COR-L47 (cell line): ENCODE measurements at places on chromosomes 12 and 14.

- DNase-seq = no peak
Observed at GRCh38 chr14:25832585-25832984, 765.2 kb downstream of the NOVA1 start.

DNA sequence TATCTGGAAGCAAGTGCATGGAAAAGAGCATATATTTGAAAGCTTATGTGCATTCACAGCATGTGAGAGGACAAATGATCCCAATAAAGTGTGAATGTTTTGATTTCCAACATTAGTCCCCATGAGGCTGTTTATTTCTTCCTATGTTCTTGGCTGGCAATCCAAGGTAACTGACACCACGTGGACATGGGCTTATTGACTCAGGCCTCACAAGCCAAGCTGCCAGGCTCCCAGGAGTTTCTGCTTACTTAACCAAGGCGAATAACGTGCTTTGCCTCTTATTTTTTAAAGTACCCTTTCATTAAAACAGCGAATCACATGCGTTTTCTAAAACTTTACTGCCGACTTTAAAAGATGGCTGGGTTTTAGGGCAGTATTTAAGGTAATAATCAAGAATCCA, 441.7 kb downstream of the FUT8 start:
- peak; percentile 44 for DNase-seq

GRCh38 chr14:92734618-92735017, 13.8 kb downstream of the LGMN start:
- DNase-seq = no peak

GRCh38 chr12:121264135-121264534, 32.4 kb downstream of the CAMKK2 start:
- DNase-seq = no peak

DNA sequence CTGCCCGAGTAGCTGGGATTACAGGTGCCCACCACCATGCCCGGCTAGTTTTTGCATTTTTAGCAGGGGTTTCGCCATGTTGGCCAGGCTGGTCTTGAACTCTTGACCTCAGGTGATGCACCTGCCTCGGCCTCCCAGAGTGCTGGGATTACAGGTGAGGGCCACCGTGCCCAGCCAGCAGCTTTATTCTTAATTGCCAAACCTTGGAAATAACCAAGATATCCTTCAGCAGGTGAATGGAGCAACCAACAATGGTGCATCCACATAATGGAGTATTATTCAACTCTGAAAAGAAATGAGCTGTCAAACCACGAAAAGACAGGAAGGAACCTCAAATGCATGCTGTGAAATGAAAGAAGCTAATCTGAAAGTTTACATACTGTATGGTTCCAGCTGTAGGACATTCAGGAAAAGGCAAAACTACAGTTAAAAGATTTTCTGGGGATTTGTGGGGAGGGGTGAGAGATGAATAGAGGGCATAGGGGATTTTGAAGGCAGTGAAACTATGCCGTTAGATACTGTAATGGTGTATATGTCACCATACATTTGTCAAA, 118.8 kb upstream of the CCND2 start:
- no peak for DNase-seq

DNA sequence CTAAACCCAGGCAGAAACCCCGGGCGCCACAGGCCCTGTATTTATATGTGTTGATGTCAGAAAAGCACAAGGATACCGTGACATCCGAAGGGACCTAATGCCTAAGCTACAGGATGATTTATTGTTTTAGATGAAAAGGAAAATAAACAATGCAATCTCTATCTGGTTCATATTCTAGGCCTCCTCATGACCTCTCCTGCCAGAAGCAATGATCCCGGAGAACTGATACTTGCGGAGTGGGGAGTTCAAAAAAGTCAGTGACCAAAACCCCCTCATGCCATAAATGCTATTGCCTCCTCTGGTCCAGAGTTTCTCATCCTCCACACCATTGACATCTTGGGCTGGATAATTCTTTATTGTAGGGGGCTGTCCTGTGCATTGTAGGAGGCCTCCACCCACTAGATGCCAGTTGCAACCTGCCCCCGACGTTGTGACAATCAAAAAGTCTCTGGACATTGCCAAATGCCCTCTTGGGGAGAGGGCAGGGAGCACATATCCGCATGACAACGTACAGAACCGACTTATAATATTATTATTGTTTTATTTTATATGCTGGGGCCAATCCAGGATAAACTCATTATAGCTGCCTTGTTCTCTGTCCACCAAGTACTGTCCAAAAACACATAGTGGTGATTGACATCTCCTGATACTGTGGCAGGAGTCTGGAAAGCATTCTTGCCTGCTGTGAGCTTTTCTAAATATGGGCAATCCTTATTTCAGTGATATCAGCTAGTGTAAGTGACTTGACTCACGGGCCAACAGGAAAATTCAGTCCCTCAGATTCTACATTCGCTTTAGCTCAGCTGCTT, 1.1 kb upstream of the CSRP2 start:
- DNase-seq = no peak

DNA sequence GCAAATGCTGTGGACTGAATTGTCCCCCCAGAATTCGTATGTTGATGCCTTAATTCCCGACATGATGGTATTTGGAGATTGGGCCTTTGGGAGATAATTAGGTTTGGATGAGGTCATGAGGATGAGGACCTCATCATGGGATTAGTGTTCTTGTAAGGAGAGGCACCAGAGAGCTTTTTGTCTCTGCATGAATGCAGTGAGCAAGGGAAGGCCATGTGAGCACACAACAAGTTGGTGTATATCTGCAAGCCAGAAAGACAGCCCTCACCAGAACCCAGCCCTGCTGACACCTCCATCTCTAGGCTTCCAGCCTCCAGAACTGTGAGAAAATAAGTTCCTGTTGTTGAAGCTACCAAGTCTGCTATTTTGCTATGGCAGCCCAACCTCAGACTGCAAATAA, 51.9 kb upstream of the SMCO2 start:
- no peak for DNase-seq

DNA sequence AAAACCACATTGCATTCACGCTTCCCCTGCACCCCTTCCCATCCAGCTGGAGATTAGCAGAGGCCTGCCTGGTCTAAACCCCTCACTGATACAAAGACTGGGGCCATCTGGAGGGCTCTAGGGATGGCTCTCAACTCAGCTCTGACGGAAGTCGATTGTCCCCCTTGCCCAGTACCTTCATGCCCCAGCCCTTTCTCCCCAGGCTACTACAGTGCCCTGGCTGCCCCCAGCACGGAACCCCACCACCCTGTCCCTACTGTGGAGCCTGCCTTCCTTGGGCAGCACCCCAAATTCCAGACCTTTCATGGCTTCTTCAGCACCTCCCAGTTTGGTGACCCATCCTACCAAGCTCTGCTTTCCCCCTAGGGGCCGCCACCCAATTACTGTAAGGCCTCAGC, 25.6 kb downstream of the ZFP36L1 start:
- DNase-seq = no peak
